ENCODE measurements at places on chromosomes 7 and 10.

GRCh38 chr7:157612664-157613561, 276.1 kb downstream of the DNAJB6 start:
- peak; percentile 6 for DNase-seq

DNA sequence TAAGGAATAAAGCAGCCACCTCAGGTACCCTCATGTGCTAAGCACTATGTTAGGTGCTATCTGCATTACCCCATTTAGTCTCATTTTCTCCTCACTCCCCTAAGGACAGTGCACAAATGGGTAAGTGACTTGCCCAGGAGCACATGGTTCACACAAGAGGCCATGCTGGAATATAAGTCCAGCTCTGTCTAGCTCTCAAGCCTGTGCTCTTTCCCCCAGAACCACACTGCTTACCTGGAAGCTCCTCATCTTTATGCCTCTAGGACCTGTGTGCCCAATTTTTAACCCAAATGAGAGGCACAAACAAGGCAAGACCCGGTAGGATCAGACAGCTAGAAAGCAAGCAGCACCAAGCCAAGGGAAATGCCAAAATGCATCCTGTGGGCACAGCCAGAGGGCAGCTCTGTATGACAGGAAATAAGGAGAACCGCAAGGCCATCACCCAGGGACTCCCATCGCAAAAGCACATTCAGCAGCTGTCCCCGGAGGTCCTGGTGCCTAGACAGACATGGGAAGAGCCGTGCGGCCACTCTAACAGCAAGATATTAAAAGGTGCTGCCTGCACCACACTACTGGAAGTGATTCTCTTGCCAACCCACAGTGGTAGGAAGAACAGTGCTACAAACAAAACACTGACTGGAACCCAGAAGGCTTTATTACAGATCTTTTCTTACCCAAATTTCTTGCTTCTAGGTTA, 88.1 kb downstream of the GSAP start:
- no peak for DNase-seq

- peak; percentile 2 for DNase-seq
Observed at GRCh38 chr7:118945911-118946682, 721.6 kb downstream of the ANKRD7 start.

- DNase-seq, result no peak
Observed at GRCh38 chr10:105149371-105149891, 508.3 kb downstream of the SORCS3 start.

- DNase-seq, result no peak
Observed at GRCh38 chr7:33578881-33579672, 326.3 kb upstream of the BMPER start.

GRCh38 chr10:31268444-31269303, 50.3 kb upstream of the ZEB1 start:
- no peak for DNase-seq

GRCh38 chr7:35694161-35694783, 663 bp downstream of the HERPUD2 start:
- DNase-seq, result no peak

DNA sequence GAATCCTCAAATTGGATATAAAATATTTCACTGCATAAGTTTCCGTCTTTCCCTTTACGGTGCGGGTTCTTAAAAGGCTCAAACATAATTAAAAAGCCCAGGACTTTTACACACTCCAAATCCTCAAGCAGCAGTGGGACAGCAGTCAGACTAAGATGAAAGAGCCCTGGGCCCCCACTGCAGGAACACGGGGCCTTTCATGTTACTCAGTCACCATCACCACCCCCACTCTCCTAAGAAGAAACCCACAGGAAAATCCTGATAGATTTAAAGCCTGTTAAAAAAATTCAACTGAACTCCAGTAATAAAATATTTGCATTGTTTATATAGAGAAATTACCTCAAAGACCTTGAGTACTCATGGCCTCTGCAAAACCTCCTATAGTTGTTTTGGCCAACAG, 74.0 kb upstream of the TRIL start:
- no peak for DNase-seq

- peak; percentile 88 for DNase-seq
Observed at GRCh38 chr7:151012911-151013347, 11.4 kb downstream of the ATG9B start.

DNA sequence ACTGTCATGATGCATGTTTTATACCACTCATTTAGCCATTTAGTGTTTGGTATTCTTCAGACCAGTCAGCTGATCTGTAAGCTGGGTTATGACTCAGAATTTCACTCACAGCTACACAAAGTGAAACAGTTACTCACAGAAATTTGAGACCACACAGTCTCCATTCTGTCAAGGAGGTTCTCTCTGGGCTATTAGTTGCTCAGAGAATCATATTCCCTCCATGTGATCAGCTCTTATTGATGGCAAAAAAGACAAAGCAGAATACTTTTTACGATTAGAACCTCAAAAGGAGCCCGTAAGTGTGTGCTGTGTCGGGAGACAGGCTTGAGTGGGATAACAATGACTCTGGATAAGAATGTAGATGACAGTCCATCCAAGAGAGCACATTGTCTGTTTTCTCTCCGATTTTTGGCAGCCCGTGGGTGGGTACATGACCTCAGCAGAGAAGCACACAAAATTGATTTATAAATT, 277.6 kb upstream of the SORCS1 start:
- no peak for DNase-seq

GRCh38 chr10:122248356-122249302, 22.5 kb upstream of the BTBD16 start:
- no peak for DNase-seq

DNA sequence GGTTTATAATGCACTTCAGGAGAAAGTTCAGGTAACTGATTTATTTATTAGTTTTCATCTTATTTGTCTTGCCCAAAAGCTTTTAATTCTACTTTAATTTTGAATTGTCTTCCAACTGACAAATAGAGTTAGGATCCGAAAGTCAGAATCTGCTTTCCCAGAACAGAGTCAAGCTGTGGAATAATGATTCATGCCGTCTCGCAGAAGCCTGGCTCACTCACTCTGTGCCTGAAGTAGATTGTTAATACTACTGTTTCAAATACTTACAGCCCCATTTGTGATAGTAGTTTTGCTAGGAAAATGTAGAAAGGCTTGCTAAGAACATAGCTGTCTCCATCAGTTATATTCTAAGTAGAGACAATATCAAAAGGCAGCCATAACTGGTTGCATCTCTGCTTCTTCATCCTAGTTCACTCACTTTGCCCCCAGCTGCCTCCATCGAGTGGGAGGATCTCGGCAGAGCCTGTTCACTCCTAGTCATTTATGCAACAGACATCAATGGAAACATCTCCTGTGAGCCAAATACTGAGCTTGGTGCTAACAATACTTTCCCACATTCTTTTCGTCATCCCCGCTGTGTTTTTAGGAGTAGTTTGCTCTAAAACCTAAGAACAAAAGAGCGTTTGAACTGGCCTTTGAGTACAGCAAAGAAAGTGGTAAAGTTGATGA, 28.0 kb downstream of the ABRAXAS2 start:
- DNase-seq, result no peak

DNA sequence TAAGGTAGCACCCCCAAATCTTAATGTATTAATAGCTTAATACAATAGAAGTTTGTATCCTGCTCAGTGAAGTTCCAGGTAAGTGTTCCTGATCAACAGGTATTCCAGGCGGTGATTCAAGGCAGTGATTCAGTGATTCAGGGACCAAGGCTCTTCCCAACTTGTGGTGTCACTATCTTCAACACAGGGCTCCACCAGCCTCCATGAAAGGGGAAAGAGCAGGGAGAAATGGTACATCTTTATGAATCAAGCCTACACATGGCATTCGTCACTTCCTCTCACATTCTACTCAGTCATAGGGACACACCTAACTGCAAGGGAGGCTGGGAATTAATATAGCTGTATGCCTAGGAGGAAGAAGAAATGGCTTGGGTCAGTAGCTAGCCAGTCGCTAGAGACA, 5.1 kb downstream of the GOLGA7B start:
- DNase-seq, result no peak

DNA sequence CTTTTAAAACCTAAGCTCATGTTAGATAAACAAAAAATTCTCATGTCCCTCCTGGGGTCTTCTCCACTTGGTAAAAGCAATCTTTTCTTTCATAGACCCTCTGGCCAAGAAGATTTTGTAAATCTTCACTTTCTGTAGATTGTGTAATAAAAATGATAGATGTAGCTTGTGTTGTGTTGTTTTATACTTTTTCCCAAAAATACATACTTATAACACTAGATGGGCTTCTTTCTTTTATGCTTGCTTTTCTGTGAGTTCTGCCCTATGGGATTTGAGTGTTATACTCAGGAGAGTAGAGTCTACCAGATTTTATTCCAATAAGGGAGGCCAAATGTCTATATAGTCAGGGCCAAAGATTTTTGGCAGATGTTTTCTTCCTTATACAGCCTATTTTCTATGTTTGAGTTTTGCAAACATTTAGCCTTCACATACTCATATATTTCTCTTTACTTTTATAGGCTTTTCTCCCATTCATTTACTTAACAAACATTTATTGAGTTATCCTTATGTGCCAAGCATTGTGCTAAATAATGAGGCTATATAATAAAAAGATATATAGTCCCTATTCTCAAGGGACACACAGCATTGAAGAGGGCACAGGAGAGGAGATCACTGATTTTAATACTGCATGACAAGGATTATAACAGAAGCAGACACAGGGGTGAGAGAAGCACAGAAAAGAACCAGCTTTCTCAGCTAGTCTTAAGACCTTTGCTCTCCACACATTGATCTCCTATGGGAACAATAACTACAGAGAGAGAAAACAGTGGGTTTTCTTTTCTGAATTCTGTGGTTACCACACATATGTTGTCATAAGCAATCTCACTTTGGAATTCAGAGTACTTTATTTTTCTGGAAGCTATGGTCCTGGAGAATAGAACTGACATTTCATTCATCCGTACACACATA, 58.0 kb upstream of the PNLIP start:
- DNase-seq, result no peak

DNA sequence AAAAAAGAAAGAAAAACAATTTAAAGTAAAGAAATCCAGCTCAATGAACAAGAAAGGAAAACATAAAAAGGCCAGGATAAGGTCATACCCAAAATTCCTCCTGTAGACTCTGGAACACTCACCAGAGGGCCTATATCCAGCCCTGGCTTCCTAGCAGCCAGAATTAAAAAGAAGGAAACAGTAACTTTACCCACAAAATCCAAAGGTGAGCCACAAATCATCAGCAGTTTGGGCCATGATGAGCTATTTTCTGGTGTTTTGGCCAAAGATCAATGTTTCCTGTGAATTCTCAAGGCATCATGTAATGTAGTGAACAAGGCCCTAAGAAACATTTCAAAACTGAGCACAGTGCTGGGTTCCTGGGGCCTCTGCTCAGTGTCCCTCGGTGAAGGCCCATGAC, 87.8 kb downstream of the LARP4B start:
- DNase-seq, result no peak
